ENCODE measurements at places on chromosomes 4 and X.
A peak's percentile ranks its signal among the peaks of the same experiment; 100 is the strongest.

DNA sequence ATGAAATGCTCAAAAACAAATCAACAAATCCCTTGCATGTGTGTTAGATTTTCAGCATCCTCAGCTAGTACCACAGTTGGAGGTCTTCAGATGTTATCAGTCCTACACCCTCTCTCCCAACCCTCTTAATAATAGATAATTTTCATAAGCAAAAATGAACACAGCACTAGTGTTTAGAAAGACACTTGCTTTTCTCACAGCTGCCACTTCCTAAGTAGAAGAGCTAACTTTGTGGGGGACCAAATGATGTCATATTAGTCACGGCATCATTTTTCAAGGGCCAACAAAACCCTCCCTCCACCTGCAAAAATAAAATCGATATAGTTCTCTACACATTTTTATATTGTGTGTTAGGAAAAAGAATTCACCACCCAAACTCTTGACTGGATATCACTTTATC lies 163.5 kb upstream of the GYPA start:
- no peak for DNase-seq

GRCh38 chr4:98935633-98936032 lies 6.7 kb upstream of the EIF4E start:
- DNase-seq: no peak

DNA sequence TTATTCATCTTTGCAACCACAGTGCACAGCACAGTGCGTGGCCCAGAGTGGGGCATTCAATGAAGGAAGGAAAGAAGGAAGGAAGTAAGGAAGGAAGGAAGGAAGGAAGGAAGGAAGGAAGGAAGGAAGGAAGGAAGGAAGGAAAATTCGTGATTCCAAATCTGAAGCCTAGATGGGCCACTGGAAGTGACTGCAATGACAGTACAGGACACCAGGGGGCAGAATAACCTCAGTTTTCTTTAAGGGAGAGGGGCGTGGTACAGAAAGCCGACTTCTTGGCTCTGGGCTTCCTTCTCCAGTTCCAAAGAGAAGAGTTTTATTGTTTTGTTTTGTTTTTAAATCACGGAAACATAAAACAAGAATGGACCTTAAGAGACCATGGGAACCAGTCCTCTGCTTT lies 47.8 kb downstream of the APLN start:
- peak; percentile 58 for DNase-seq

- DNase-seq: no peak
Observed at GRCh38 chr4:27184508-27185155, 324.0 kb downstream of the STIM2 start.

DNA sequence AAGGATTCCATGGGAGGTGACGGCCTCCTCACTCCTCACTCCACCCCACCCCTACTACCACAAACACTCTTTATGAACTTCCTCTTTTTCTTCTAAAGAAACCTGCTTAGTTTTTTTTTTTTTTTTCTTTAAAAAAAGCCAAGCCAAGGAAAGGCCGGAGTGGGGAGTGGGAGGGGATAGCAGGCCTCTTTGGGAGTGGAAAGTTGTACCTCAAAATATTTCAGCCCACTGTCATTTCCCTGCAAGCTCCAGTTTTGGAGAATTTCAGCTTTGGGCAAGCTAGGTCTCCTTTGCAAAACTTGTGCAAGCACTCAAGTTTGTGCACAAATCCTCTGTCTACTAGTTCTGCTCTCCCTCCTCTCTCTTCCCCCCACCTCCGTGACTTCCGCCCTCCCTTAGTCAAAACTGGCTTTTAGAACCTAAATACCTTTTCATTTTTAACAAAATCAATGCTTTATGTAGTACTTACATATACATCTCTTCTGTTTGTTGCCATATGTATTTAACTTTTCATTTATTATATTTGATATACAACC lies 512 bp upstream of the ANTXR2 start:
- no peak for DNase-seq
